Right ventricle myocardium inferior (tissue), 1 donor: ENCODE measurements at places on chromosomes 6 and 20.

DNA sequence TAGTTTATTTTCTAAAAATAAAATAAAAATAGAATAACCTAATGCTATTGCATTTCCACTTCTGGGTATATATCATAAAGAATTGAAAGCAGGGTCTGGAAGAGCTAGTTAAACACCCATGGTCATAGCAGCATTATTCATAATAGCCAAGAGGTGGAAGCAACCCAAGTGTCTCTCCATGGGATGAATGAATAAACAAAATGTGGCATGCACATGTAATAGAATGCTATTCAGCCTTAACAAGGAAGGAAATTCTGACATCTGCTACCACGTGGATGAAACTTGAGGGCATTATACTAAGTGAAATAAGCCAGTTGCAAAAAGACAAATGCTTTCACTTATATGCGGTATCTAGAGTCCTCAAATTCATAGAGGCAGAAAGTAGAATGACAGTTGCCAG, 130.8 kb downstream of the TIAM2 start:
- DNase-seq: no peak

DNA sequence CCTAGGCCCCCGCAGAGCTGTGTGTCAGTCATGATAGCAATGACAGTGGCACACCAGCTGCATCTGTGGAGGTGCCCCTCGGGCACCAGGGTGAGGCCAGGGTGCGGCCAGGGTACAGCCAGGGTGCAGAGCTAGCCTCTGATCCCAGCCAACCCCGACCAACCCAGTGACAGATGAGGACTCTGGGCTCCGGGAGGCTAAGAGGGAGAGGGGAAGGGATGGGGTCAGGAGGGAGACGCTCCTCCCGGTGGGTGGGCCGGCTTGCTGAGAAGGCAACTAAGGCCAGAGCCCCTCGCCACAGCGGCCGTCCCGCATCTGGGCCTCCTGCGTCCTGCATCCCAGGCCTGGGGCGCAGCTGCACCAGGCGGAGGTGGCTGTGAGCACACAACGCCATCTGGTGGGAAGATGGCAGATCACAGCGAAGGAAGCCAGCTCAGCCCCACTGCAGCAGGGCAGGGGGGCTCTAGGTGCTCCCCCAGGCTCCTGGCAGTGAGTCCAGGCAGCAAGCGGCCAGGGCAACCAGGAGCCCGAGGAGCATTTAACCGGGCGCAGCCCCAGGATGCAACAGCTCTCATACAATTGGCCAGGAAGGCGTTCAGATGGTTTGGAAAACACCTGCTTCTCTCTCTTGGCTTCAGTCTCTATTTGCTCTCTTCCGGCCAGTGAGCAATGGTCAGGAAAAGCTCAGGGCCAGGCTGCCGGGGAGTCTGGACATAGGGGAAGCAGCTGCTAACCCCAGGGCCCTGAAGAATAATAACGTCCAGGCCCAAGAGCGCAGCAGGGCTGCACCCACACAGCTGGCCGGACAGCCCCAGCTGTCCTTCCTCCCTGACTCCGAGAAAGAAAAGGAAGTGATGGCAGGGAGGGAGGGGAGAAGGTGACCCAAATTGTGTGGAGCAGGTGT, 169.4 kb downstream of the TAF4 start:
- DNase-seq: peak; percentile 65

GRCh38 chr6:135624402-135625295, 127.1 kb upstream of the AHI1 start:
- DNase-seq: no peak

DNA sequence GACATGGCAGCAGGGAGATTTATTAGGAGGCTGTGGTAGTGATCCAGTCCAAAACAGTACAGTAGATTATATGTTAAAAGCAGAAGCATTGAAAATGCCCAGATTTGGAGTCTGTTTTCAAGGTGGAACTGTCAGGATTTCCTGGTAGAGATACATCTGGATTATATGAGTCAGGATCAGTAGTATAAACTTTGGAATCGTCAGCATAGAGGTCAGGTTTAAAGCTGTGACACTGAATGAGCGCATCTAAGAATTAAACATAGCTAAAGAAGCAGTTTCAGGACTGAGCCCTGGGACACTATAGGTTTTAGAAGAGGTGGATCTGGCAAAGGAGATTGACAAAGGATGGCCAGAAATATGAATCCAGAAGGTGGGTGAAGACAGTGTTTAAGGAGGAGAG, 60.4 kb downstream of the RNF144B start:
- DNase-seq: no peak

GRCh38 chr6:100103931-100104330, 109.9 kb upstream of the MCHR2 start:
- no peak for DNase-seq

- no peak for DNase-seq
Observed at GRCh38 chr6:158595223-158595622, 35.3 kb downstream of the TMEM181 start.

GRCh38 chr6:80969439-80969838, 783.0 kb downstream of the TENT5A start:
- no peak for DNase-seq

- DNase-seq: no peak
Observed at GRCh38 chr6:90383196-90383822, 86.7 kb upstream of the BACH2 start.

- DNase-seq: no peak
Observed at GRCh38 chr6:2990932-2991506, 8.7 kb upstream of the NQO2 start.

DNA sequence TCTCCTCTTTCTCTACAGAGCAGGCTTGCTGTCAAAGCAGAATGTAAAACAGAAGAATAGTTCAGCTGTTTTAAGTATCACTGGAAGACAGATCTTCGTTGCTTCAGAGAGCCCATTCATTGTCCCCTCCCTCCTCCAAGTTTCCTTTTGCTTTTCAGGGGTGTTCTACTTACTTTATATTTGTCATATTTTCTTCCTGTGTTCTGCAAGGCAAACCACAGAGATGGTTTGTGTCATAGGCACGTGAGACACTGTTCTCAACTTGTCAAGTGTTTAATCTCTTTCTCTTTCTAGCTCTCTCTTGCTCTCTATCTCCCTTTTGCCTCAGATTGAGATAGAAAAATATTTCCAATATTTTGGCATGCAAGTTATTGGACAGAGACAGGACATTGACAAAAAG, 228.9 kb upstream of the DEFB112 start:
- DNase-seq: no peak

GRCh38 chr20:43513372-43513930, 6.0 kb downstream of the L3MBTL1 start:
- no peak for DNase-seq

DNA sequence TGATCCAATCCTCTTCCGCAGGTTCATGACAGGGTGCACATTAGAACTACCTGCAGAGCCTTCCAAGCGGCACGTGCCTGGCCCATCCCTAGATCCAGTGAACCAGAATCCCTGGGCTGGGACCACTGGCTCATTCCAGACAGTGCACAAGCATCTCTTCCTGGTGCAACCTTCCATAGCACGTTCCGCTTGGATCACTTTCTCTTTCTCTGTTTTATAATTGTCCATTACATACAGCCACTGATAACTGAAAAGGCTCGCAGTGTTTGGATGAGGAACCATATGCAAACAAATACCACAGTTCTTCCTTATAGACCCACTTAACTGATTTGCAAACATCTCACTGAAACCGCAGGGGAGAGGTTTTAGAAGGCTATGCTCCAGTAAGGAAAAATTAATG, 59.6 kb upstream of the DDR1 start:
- DNase-seq: no peak

GRCh38 chr20:49668181-49668877, 45.3 kb downstream of the B4GALT5 start:
- no peak for DNase-seq

- DNase-seq: no peak
Observed at GRCh38 chr20:59948212-59948611, 8.0 kb downstream of the FAM217B start.

GRCh38 chr6:106536851-106537250, 92.4 kb downstream of the RTN4IP1 start:
- no peak for DNase-seq

DNA sequence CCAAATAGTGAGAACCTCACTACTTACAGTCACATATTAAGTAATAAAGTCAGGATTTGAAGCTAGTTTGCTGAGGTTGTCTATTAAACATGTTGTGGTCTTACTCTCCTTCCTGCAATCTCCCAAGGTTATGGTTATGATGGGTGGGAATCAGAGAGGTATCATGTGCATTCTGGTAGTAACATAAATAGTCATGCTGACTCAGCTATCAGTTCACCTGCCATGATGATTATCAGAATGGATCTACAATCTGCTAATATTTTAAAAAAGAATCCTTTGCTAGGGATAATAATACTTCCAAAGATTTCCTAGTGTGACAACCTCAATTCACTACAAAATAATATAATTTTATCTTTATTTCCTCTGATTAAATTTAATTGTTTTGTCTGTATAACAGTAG, 671.9 kb downstream of the KHDRBS2 start:
- no peak for DNase-seq
